Myometrial cell (primary cell): ENCODE measurements at places on chromosomes 7 and 10. TPM values are rescaled to one million over a fixed set of nuclear protein-coding genes. Genes with fewer than 3 reads are reported as not detected.

The PRLHR gene
- total RNA-seq, result not detected in 2 replicates

The CALY gene
- not detected in 2 replicates for total RNA-seq

The EBLN1 gene
- not detected in 2 replicates for total RNA-seq

The GFRA1 gene
- total RNA-seq, result under 0.01 and 0.18 TPM in 2 replicates

The FOXI2 gene
- total RNA-seq, result not detected in 2 replicates

The KIAA1217 gene
- 3.5 and 5.0 TPM in 2 replicates for total RNA-seq

The CHST3 gene
- total RNA-seq, result 16.1 and 21.8 TPM in 2 replicates

The UROS gene
- 48.7 and 61.3 TPM in 2 replicates for total RNA-seq

The VAX1 gene
- total RNA-seq, result not detected in 2 replicates

The TMEM270 gene
- total RNA-seq, result not detected in 2 replicates

The TRPV5 gene
- not detected in 2 replicates for total RNA-seq

The SLC29A4 gene
- total RNA-seq, result 0.86 and 1.6 TPM in 2 replicates

The C7orf33 gene
- not detected in 2 replicates for total RNA-seq

The GTF2I gene
- 71.4 and 79.9 TPM in 2 replicates for total RNA-seq

The TBRG4 gene
- 69.2 and 87.7 TPM in 2 replicates for total RNA-seq

The EIF5AL1 gene
- total RNA-seq, result 0.29 and 0.53 TPM in 2 replicates

The TACR2 gene
- 0.29 TPM in 1 of 2 replicates, not detected in the other for total RNA-seq

The CDNF gene
- total RNA-seq, result 0.86 and 3.0 TPM in 2 replicates

The OR2A12 gene
- not detected in 2 replicates for total RNA-seq

The TMEM229A gene
- not detected in 2 replicates for total RNA-seq
